ACHN (cell line): ENCODE measurements at places on chromosomes 2 and 18.

GRCh38 chr2:79835911-79836310 lies 323.1 kb downstream of the CTNNA2 start:
- no peak for DNase-seq

- no peak for DNase-seq
Observed at GRCh38 chr18:12745095-12745795, 42.4 kb downstream of the PSMG2 start.

DNA sequence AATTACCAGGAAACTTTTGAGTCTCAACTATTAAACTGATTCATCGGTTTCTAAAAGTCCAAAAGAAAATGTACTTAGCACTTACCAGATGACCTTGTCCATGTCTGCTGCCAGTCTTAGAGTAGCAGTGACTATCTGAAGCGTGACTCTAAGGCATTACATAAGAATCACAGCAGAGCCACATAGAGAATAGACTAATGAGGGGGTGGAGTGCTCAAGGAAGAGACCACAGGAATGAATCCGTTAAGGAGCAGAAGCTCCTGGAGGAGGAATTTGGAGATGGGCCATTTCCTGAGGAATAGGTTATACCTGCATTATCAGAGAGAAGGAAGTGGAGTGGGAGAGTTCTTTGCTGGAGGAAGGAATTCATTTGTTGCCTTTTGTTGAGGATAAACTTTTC lies 116.0 kb downstream of the MAP3K20 start:
- no peak for DNase-seq

DNA sequence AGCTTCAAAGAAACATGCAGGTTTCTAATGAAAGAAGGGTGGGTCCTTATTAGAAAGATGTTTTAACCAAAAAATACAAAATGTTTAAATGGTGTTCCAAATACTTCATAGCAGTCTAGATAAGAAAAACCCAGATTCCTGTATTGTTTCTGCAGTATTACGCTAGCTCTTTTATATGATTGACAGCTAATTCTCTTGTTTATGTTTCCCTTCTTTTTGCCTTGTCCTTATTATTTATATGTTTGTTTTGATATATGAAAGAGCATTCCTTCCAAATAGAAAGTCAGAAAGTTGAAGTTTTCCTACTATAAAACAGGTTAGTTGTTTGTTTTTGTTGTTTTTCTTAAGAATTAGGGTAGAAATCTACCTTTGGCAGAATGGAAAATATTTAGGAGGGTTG lies 41.1 kb upstream of the PNPT1 start:
- DNase-seq = no peak

DNA sequence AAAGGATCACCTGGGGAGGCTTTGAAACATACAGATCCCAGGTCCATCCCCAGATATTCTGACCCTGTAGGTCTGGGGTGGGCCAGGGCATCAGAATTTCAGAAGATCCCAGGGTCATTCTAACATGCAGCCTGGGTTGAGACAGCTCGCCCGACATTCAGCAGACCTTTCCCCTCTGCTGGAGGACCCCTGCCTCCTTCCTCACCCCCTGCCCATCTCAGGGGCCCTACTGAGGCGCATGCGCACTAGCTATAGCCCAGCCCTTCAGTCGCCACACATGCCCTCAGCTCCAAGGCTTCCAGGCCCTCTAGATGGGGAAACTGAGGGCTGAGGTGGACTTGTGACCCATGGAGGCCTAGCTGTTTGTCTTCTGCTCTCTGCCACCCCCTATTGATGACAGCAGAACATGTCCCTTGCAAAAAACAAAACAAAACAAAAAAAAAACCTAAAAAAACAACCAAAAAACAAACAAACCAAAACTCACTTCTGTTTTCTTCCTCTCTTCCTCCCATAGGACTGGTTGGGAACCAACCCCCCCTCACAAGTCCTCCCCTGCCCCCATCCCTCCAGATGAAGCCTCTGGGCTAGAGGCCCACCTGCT lies 91.3 kb downstream of the ZBTB7C start:
- no peak for DNase-seq
